ENCODE measurements at places on chromosomes 7 and 10.

- no peak for DNase-seq
These were observed 179.9 kb downstream of the SFMBT2 start for GRCh38 chr10:7230951-7231350.

- no peak for DNase-seq
These were observed 19.1 kb downstream of the ZFAND4 start for GRCh38 chr10:45653454-45653853.

DNA sequence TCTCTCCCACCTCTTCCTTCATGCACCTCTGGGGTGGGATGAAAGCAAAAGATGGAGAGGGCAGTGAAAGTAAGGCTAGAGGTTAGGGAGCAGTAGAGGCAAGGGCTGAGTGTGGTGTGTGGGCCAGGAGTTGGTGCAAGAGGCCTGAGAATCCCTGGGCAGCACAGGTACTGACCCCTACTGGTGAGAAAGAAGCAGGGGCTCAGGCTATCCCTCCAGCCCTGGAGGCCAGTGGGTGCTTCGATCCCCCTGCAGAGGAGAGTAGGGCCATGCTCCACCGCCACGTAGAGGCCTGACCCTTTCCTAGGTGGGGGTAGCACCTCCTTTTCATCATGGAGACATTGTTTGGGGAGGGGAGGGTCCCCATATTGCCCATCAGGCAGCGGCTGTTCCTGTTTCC, 9.8 kb downstream of the CDHR1 start:
- no peak for DNase-seq

DNA sequence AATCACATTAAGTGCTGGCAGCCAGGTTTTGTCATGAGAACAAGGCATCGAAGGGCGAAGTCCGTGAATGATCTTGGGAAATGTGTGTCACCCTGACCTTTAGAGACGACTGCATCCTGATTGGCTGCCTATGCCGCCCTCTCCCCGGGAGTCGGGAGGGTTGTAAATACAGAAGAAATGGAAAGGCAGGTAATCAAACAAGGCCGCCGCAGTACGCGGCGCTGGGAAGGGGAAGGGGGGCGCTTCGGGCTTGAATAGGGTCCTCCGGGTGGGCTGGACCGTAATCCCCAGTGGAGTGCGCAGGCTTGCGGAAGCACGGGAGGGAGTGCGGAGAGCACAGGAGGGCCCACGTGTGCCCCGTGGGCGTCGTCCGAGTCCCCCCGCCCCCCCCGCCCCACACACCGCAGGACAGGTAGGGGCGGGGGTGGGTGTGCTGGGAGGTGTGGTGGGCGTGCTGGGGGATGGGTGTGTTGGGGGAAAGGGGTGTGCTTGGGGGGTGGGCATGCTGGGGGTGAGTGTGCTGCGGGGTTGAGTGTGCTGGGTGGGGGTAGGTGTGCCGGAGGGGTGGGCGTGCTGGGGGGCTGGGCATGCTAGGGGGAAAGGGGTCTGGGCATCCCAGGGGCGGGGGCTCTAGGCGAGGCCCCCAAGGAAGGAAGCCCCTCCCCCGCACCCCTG, 169.4 kb downstream of the ARHGAP12 start:
- peak; percentile 56 for DNase-seq

DNA sequence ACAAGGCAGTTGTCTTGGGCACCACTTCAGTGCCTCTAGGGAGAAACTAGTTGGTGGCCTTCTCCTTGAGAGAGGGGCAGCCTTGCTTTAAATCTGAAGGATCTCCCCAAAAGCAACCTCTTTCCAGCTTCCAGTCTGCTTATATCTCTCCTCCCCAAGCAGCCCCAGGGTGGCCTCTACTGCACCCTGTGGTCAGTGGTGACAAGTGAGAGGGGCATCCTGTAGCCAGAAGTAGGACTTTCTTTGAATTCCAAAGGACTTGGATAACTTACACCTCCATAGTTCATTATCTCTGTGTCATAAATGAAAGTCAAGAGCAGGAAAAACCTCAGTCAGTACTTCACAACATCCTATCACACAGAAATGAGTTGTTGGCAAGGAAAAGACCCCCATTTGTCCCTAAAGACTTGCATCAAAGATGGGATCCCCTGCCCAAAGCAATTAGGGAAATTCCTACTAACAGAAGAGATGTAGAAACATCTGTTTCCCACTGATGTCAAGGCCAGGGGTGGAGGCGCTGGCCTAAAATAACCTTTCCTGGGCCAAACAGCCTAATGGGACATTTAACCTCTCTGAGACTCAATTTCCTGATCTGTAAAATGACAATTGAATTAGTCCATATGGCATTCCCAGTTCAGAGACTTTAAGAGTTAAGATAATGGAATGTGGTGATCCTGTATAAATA, 44.0 kb upstream of the ANKRD1 start:
- peak; percentile 55 for DNase-seq

GRCh38 chr10:62464308-62464707, 90.1 kb downstream of the ZNF365 start:
- no peak for DNase-seq

DNA sequence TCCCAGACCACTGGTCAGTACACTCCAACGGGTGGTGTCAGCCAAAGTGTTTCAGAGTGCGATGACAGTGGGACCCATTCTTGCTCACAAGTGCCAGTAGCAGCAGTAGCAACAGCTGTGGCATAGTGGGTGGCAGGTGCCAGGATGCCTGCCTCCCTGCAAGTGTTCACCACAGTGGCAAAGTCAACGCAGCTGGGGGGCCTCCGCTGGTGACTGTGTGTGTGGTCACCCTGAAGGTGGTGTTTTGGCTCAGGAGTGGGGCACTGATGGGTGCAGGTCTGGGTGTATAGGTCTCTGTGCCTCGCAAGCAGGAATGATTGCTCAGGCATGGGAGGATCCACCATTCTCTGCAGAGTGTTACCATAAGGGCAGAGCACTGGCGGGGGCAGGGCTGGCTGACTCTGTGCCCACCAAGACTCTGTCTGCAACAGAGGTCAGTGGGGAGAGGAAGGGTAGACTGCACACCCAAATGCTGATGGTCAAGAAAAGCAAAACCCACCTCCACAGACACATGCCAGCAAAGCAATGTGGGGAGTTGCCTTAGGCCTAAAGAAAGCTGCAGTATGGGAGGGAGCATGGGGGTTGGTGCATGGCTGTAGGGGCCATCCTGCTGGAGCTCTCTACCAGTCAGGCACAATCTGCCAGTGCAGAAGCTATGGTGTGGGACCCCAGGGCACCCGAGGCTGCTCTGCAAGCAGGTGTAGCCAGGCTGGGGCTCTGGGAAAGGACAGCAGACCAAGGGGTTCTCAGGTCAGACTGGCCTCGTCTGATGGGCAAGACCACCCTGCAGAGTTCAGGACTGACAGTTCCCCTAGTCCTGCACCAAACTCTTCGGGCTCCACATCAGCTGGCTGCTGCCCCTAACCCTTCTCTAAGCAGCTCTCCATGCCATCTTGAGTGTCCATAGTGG, 368.1 kb downstream of the CTNNA3 start:
- DNase-seq = no peak

DNA sequence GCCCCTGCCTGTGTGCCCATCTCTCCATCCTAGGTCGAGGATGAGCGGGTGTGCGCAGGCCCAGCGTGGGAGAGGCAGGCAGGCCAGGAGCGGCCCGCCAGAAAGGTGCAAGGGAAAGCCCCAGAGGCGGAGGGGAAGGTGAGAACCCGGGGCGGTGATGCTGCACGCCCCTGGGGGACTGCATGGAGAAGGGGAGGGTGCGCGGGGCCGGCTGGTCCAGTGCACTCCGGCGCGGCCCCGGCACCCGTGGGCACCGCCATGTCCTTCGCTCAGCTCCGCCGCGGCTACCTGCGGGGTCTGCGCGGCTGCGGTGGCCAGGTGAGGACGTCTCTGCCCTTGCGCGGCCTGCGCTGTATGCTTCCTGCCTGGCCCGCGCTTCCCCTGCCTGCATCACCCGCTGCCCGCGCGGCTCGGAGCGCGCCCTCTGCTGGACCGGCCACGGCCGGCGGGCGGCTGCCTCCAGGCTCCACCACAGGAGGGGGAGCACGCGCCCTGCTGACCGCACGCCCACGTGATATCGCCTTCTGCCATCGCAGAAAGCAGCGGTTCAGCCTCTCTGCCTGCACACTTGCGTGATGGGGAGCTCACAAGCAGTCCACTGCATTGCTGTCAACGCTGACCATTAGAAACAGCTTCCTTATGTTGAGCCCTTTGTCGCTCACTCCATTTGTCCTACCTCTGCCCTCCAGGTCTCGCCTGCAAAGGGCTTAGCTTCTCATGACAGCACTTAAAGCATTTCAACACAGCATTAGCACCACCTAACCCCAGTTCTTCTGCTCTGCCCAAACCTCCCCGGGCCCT, 73.9 kb downstream of the CXCL12 start:
- peak; percentile 53 for DNase-seq

- no peak for DNase-seq
These were observed 274.0 kb downstream of the FRMD4A start for GRCh38 chr10:14056610-14057332.

DNA sequence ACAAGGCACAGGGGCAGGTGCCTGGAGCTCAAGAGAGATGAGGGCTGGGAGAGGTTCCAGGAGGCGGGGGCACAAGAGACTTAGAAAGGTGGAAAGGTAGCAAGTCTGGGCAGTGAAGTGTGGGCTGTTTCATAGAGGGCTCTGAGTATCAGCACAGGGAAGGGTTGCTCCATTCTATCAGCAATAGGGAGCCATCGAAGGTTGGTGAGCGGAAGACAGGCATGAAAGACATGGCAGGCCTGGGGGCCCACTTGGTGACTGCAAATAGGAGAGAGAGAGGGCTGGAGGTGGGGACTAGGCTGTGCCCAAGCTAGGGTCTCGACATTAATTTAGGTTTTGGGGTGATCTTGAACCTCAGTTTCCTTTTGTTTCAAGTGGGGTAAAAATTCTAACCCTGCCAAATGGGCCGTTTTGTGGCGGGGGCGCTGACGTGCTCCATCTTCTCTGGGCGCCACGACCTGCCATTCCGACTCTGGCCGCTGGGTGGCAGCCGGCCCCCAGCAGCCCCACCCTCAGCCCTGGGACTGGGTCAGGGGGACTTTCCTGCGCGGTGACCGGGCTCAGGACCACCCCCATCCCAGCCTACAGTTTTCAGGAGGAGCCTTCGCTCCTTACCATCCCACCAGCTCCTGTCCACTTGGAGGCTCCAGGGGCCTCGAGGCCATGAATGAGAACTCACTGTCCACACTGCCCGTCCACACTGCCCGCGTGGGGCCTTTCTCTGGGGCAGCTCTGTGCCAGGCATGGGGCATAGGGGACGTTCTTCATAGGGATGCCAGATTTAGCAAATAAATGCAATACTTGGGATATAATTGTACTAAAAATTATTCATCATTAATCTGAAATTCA, 37.2 kb upstream of the PCBD1 start:
- peak; percentile 6 for DNase-seq

GRCh38 chr7:121385800-121386179, 10.3 kb downstream of the FAM3C start:
- DNase-seq = peak; percentile 93

- peak; percentile 91 for DNase-seq
These were observed 108.4 kb downstream of the SFMBT2 start for GRCh38 chr10:7302392-7302906.

GRCh38 chr7:138295049-138295637, 164.9 kb upstream of the TRIM24 start:
- peak; percentile 4 for DNase-seq

GRCh38 chr7:7707806-7708205, 10.6 kb downstream of the RPA3 start:
- no peak for DNase-seq

GRCh38 chr10:129021594-129022304, 445.3 kb upstream of the MGMT start:
- no peak for DNase-seq

DNA sequence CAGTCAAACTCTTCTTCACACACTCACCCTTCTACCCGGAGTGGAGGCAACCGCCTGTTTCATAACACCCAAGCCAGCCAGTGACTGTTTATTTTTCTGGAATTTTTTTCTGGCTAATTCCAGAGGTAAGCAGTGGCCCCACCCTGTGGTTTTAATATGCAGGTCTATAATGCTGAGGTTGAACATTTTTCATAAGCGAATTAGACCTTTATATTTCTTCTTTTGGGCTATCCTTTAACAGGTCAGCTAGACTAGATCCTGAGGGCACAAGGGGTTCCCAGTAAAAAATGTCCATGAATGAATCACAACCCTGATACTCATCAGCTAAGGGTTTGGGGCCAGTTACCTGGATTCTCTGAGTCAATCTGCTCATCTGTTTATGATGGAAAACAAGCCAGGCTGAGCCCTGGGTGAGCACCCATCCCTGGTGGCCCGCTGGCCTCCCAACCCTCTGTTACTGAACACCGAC, 76.2 kb downstream of the GRB10 start:
- no peak for DNase-seq

DNA sequence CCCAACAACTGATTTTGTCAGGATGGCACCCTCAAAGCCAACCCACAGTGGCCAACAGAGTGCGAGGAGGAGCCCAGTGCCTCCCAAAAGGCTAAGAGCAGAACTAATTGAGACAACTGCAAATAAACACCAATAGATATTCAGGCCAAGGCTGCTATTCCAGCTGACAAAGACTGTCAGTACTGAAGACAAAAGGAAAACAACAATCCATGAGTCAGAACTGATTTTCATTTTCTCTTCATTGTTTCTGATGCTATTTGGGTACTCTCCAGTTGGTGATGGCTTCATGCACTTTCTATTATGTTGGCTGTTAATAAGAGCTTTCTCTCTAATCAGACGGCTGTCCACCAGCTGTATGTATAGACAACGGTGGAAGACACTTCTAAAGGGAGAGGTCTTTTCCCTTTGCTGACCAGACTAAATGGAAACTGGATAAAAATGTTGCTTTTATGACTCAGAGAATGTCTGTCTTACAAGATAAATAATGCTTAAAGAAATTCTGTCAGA, 515.9 kb downstream of the PARD3 start:
- DNase-seq = no peak

DNA sequence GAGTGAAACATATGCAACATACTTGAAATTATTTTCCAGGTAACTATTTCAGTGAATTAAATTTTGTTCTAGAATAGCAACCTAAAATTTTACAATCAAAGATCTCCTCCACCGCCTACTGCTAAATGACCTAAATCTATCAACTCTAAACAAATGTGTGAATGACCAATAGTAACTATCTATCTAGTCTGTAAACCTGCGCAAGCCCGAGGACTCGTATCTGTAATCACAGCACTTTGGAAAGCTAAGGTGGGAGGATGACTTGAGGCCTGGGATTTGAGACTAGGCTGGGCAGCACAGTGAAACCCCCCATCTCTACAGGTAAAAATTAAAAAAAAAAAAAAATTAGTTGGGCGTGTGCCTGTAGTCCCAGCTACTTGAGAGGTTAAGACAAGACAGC, 83.0 kb downstream of the NEBL start:
- DNase-seq = no peak

- peak; percentile 68 for DNase-seq
These were observed 39.9 kb downstream of the RBM17 start for GRCh38 chr10:6128591-6129251.

DNA sequence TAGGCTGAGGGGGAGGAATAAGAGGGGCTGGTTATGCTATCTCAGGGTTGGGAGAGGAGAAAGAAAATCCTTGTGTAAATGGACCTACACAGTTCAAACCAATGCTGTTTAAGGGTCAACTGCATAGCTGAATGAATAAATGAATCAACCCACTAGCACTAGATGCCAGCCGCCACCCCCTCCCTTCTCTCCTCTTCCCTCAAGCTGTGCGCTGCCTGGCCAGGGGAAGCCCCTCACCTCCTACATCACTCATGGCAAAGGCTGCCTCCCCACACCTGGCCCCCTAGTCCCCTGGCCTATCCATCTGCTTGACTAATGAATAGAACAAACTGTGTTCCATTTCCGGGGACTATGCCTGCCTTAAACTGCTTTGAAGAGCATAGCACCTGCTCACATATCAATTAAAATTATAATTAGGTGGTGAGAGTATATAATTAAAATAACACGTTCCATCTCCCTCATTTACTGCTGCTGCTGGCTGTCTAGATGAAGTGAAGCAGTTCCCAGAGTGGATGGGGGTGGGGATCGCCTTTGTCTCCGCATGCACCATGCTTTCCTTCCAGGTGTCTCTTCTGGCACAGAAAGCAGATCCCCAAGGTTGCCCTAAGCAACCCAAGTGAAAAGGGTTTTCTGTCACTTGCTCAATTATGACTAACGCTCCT, 32.6 kb downstream of the GRID1 start:
- no peak for DNase-seq

Measured in inflammatory macrophage treated with lipopolysaccharide for 1 hour (primary cell).